ENCODE measurements at places on chromosomes 11 and 22.

DNA sequence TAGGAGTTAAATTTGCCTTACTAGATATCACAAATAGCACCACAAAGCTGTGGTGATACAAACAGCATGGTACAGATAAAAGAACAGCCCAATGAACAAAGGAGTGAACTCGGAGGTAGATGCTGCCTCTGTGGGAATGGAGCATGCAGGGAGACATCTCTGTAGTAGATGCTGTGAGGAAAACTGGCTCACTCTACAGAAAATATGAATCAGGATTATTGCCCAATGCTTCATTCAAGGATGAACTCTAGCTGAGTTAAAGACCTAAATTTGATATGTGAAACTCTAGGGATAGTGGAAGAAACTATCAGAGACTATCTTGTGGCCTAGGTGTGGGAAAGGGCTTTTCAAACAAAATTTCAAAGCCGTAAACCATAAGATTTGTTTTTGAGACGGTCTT is 15.3 kb upstream of the CAPN5 start:
- DNase-seq = no peak

GRCh38 chr22:46678003-46678657 is 57.9 kb downstream of the GRAMD4 start:
- no peak for DNase-seq

DNA sequence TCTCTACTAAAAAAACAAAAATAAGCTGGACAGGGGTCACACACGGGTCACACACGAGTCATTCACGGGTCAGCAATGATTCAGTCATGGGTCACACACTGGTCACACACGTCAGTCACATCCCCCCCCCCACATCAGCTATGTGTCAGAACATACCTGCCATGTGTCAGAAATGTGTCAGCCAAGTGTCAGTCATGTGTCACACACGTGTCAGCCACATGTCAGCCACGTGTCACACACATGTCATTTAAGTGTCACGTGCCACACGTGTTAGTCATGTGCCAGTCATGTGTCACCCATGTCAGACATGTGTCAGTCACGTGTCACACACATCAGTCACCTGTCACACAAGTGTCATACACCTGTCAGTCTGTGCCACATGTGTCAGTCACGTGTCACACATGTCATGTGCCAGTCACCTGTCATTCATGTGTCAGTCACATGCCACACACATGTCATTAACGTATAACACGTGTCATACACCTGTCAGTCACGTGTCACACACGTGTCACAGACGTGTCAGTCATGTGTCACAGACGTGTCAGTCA is 28.7 kb upstream of the MMP20 start:
- peak; percentile 15 for DNase-seq

DNA sequence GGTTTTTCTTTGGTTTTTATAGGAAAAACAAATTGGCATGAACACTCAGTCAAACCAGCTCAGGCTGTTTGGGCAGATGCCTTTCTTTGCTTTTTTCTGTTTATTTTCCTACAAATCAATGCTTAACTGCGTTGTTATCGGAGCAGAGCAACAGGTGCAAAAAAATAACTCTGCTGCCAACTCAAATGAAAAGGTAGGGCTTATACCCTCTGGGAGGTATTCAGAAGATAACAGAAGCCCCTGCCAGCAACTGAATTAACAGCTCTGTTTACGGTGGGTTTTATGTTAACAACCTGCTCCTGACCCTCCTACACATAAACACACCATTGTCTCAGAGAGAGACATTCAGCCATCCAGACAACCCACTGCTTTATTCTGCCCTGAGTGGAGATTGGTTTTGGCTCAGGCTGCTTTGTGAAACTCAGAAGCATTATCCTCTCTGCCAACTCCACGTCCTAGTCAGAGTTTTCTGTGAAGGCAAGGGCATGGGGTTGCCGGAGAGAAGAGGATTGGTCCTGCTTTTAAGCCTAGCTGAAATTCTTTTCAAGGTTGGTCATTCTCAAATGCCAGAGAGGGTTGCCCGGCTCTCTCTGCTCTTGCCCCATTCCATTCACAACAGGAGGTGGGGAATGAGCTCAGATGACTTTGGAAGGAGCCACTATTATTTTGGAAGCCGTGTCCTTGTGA is 11.4 kb downstream of the EHF start:
- no peak for DNase-seq

DNA sequence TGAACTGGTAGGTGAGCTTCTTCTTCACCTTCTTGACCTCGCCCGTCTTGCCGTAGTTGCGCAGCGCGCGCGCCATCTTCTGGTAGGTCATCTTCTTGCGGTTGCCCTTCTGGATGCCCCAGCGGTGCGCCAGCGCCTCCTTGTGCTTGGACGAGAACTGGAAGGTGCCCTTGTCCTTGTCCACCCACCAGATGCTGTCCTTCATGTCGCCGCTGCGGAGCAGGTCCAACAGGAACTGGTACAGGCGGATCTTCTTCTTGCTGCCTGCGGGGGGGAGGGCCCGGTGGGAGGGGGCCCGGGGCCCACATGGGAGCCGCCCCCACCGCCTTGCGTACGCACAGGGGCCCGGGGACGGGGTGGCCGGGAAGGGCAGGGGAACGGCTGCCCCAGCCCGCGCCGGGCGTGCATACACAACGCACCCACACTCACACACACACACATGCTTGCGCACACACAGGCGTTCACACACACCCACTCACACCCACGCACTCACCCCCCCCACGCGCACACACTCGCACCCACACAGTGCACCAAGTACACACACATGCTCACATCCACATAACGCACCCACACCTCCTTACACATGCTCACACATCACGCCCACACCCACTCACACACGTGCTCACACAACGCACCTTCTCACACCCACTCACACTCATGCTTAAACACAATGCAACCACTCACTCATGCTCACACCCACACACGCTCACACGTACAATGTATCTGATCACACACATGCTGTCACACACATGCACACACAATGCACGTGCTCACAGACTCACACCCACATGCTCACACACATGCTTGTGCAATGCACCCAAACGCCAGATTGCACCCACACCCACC is 3.0 kb upstream of the MYBPC3 start:
- no peak for DNase-seq

DNA sequence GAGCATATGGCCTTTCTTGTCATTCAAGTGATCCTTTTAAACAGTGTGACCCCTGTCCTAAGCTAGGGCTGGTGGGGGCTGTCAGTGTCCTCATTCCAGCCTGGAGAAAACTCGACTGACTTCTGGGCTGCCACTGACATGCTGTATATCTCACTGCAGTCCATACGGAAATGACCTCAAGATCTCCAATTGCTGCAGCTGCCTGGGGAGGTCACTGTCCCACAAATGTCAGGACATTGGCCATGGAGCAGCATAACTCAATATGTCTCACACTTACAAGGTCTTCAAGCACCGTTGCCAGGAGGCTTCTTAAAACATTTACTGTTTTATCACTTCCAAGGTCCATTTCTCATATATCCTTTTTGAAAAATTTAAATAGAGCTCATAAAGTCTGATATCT is 27.8 kb upstream of the CSNK2A3 start:
- no peak for DNase-seq

- no peak for DNase-seq
Measured at GRCh38 chr22:19663286-19663815, 51.0 kb upstream of the SEPTIN5 start.

- DNase-seq = no peak
Measured at GRCh38 chr11:116731097-116731761, 41.6 kb downstream of the BUD13 start.

DNA sequence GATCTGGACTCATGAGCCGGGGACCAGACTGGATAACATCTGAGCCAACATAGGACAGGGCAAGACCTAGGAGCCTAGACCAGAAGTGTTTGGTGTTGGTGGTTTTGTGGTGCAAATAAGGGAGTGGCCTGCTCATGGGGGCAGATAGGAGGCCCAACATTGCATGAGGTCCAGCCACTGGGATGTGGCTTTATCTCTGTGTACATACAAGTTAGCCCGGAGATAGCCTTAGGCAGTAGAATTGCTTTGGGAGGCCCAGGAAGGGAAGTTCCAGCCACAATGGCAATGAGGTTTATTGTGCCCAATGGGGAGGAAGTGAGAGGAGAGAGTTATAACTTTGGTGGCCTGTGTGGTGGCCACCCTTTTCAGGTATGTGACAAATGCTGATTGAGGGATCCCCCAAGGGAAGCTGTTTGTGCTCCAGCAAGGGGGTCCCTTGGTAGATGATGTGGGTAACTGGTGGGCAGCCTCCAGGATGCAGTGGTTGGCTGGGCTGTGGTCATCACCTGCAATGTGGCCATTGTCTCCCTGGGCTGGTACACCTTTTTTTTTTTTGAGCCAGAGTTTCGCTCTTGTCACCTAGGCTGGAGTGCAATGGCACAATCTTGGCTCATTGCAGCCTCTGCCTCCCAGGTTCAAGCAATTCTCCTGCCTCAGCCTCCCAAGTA is 6.4 kb downstream of the LMO2 start:
- no peak for DNase-seq

All from GM06990 (cell line).